ENCODE measurements at places on chromosomes 5 and 9.

- DNase-seq = peak; percentile 79
These were observed 47.8 kb upstream of the IER5L start for GRCh38 chr9:129225815-129226214.

- DNase-seq = no peak
These were observed 160.3 kb downstream of the HSD17B3 start for GRCh38 chr9:96141666-96142065.

DNA sequence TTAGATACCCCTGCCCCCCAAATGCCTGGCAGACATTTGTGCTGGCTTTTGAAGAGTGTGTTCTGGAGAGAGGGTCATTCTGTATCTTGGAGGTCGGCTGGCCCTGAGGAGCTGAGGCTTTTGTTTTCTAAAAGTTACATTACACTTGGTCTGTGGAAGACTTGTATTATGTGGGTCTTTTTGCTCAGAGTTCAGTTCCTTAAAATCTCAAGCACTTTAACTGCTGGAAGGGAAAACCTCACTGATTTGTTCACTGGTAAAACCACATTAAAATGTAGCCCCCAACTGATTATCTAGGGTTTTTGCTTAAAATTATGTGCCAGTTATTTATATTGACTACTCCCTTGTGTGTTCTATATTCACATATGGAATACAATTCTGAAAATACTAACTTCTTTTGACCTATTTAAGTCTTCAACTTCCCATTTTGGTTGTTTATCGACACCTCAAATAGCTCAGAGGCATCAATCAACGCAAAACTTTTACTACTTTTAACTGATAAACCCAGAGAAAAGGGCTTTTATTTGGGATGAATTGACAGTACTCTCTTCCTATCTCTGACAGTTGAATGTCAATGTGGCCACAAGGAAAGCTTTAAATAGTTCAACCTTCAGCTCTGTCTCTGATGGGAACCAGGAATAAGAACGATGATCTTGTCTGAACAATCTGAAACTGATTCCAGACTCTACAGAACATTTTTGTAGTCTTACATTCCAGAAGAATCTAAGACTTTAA lies 54.0 kb upstream of the MAP3K1 start:
- peak; percentile 65 for DNase-seq

DNA sequence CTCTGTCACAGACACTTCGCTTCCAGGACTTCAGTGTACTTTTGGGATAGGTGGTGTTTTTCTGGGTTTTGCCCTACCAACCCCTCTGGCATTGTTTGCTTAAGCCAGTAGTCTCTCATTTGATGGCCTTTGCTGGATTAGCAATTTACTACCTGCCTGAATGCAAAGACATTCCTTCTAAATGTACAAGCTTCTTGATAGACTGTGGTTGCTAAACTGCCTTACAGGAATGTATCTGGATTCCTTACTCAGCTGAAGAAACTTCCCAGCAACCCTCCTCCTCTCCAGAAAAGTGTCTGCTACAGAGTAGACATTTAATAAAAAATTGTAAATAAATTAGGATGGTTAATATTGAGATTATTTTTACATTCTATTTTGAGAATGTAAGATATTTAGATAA lies 1916.7 kb downstream of the EFNA5 start:
- no peak for DNase-seq

DNA sequence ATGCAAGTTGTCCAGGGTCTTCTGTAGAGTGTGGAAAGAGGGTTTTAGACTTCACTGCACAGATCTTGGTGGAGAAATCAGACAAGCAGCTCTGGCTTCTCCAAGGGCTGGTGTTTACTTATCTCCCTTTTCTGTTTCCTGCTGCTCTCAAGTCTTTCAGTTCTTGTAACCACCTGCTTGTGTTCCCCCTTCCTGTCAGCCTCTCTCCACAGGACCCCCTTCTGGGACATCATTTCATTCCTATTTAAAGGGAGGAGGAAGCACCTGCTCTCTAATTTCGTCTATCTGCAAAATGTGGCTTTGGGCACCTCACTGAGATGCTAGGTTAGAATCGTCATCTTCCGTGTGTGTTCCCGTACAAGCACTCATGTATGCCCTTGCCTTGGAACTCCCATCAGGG lies 636.2 kb downstream of the MTRR start:
- DNase-seq = peak; percentile 15

DNA sequence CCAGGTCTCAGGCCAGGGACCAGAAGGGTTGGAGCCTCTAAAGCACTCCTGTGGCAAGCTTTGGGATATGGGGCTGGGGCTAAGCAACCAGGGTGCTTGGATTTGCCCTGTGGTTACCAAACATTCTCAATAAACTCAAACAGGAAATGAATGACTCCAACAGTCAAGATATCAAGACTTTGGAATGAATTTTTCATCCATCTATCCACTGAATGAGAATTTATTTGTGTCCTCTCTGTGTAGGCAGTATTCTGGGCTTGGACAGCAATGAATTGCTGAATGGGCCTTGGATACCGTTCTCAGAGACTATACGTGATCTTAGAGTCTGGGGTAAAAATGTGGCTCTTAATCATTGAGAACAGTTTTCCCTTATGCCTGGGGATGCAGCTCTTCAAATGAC lies 212.5 kb downstream of the DAB2IP start:
- no peak for DNase-seq

GRCh38 chr9:3902631-3903030 lies 376.8 kb upstream of the RFX3 start:
- no peak for DNase-seq

DNA sequence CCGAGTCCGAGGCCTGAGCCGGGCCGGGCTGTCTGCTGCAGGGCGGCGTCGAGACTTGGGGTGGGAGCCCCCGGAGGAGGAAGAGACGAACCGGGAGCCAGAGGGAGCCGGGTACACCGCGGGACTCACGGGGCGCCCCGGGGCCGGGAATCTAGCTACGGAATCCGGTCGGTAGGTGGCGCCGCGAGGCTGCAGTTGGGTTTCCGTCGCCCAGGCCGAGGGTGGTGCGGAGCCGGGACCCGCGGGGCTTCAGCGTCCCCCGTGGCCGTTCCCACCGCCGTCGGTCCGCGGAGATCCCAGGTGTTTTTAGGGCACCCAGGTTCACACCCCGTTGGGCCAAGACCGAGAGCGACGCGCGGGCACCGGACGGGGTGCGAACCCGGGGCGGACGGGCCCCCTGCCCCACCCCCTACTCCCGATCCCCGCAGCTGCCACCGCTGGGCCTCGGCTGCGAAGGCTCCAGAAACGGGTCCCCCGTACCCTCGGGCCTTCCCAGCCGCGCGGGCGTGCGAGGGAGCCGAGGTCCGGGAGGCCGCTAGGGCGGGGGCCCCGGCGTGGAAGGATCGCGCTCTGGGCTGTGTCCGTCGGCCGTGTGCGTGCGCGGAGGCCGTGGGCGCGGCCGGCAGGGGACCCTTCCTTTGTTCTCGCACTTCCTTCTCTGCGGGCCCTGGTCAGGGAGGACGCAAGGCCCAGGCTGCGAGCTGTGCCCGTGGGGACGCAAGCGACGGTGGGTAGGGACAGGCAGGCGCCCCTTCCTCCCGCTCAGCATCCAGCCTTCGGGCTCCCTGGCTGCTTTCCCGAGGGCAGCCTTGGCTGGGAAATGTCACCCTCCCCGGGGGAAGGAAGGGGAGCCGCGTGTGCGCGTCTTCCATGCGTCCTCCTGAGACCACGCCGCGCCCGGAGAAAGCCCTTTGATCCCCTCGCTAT lies 146.6 kb downstream of the GAPVD1 start:
- DNase-seq = peak; percentile 87

DNA sequence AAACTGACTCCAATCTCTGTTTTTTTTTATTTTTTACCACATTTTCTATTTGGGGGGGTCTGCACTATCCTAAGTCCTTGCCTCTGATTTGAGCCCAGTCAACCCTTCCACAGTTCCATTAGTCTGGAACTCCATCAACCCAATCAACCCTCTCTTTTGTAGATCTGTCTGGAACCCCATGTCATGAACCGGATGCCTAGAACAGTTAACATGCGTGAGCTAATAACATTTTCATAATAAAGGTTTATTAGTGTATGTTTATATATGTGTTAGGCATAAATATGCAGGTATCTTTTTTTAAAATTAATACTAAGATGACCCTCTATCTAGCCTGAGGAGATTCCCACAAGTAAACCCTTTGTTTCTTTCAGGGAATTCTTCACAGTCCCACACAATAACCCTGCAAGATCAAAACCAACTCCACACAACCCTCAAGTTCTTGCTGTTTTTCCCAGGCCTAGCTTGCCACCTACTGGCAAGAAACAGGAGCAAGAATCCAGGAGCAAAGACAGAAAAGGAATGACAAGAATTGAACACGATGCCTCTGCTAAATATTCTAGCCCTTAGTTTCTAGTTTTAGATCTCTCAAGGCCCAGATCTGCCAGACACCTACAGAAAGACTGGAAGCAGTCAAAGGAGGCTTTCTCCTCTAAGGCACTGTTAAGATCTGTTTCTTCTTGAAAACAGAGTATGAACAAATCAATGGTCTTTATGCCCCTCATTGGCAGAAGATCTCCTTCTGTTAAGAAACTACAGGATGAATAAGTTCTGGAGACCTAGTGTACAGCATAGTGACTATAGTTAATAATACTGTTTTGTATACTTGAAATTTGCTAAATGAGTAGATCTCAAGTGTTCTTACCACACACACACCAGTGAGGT lies 100.4 kb downstream of the TRIM36 start:
- DNase-seq = peak; percentile 53

GRCh38 chr5:154956712-154957111 lies 15.8 kb downstream of the MRPL22 start:
- no peak for DNase-seq

- DNase-seq = peak; percentile 80
These were observed 628 bp downstream of the ATOSB start for GRCh38 chr9:35114840-35115628.

GRCh38 chr9:112075009-112075378 lies 100.1 kb downstream of the SUSD1 start:
- no peak for DNase-seq

DNA sequence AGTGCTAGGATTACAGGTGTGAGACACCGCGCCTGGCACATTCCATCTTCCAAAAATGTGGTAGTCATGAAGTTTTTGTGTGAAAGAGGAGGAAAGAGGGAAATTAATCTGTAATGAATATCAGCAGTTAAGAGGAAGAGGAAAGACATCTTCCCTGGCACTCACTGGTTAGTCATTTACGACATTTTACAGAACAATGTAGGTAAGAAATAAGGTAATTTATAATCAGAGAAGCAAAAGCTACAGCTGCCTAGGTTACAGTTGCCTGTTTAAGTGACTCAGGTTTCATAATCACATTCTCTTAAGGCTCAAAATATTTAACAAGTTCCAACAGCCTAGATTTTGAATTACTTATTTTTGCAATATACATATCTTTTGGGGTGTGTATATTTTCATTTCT lies 26.9 kb downstream of the CNOT6 start:
- DNase-seq = no peak

- DNase-seq = no peak
These were observed 72.8 kb downstream of the OTULIN start for GRCh38 chr5:14737291-14737690.

DNA sequence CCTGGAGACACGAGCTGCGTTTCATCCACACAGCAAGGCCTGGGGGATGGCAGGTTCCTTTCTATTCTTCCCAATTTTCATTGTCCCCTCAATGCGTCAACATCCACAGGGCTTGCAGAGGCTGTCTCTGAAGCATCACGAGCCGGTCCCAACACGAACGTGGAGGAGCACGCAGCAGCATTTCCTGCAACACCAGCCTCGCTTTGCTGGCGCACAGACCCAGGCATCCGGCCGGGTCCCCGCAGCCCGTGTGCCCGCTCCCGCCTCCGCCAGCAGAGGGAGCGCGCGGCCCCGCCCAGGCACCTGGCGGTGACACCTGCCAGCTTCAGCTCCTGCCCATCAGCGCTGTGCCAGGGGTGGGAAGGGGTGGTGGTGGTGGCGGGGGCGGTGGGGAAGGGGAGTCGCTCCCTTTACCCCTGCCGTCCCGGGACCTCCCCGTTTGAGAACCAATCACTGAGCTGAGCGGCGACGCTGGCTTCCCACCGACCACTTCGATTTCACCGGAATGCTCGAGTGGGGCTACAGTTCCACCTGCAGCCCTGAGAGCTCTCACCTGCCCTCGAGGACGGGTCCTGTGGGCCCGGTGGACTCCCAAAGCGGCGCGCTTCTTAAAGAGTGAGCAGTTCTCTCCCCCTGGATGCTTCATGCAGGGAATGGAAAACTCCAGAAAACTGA lies 464.5 kb downstream of the ICE1 start:
- peak; percentile 30 for DNase-seq

DNA sequence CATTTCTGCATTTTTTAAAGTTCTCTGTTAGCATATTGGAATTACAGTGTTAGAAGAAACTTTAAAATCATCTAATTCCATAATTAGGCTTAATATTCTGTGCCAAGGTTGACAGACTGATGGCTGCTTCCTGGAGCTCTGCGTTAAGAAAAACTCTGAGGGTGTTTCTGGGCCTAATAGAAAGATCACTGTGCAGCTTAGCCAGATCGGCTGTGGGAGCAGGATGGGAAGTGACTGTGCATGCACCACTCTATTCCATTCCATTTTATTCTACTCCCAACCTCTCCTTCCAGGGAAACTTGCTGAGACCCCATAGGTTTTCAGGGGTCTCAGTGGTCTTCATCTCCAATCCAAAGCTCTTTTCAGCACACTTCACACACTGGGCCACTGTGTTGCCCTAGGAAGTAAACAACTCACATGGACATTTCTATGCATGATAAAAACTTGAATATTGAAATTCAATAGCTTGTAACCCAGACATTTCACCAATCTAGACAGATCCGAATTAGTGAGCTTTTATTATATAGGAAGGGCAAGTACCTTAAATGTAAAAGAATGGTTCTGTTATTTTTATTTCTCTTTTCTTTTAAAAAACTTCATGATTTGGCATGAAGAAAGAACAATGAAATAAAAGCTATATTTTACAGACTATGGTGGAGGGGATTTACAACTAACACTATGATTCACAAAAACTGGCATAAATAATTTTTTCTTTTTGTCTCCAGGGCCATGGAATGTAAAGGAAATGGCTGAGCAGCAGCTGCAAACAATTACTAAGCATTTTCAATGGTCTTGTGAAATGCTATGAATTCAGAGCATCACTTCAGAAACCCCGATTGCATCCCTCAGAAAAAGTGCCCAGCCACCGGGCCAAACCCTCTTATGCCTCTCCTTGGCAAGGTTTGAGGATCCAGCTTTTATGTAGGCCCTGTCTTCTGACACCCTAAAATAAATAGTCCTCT lies 51.4 kb upstream of the DAB2 start:
- DNase-seq = peak; percentile 19

GRCh38 chr5:125148706-125149105 lies 402.3 kb upstream of the ZNF608 start:
- DNase-seq = no peak

DNA sequence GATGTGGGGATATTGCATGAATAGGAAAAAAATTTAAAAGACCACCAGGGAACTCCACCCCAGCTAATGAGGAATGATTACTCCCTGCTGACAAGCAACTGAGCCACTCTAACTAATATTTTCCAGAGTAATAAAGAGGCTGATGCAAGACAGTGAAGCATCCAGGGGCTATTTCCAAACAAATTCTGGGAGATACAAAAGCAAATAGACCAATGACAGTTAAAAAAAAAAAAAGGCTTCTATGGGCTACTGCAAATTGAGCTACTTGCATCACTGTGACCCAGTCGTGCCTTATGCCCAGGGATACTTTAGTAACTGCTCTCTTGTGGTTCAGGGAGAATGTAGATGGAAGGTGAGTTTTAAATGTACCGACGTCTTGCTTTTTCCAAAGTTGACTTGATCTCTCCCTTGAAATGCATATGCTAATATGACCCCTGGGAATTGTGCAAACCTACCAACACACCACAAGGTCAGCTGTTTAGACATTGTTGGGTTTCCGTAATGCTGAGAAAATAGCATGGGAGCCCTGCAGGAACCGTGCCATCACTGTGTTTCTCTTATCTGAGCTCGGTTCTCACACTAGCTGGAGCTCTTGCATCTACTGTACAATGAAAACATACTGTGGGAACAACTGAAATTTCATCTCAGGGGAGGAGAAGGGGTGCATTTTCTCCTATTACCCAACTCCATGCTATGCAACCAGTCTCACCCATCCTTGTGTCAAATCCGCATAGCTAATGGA lies 250.6 kb upstream of the MAP3K1 start:
- DNase-seq = no peak

All from hematopoietic multipotent progenitor cell treated with erythropoietin and hydrocortisone succinate and interleukin-3 and kit ligand, for 4 days (in vitro differentiated cells).